ENCODE measurements at places on chromosomes 7 and 10. TPM values are rescaled to one million over a fixed set of nuclear protein-coding genes. Genes with fewer than 3 reads are reported as not detected.

Gene TMUB1
- total RNA-seq = 32.7 TPM

Gene GPR15LG
- total RNA-seq = not detected

Gene MARVELD1
- 87.4 TPM for total RNA-seq

Gene ANXA8L1
- not detected for total RNA-seq

Gene ASAH2
- total RNA-seq = 2.3 TPM

Gene AKR1C4
- total RNA-seq = not detected

Gene PLEKHS1
- total RNA-seq = 0.21 TPM

Gene EPO
- total RNA-seq = not detected

- peaks cover 2% of the 10 kb centered on the region for H3K4me1 ChIP-seq
- H3K4me3 ChIP-seq = no peak overlapping the region
- DNase-seq = no peak
- no peaks in the 10 kb centered on the region for H3K36me3 ChIP-seq
Observed at GRCh38 chr7:20304366-20304765, 26.3 kb upstream of the ITGB8 start.

GRCh38 chr10:34815185-34816084, at the start of gene PARD3:
Gene PARD3, minus strand, starts transcription at chr10:34815296. Its CDS starts 301 bp downstream, at chr10:34814995.
- DNase-seq = peak; percentile 86
- no peaks in the 10 kb centered on the region for H3K4me1 ChIP-seq
- H3K27me3 ChIP-seq = no peaks in the 10 kb centered on the region
- peak within 1 kb of the TSS; percentile 9 for H3K27ac ChIP-seq
- H3K36me3 ChIP-seq = no peaks in the 10 kb centered on the region
- peak within 1 kb of the TSS; percentile 83 for H3K4me3 ChIP-seq

GRCh38 chr10:115939101-115939854, 333.7 kb downstream of the GFRA1 start:
- H3K27me3 ChIP-seq = no peaks in the 10 kb centered on the region
- no peaks in the 10 kb centered on the region for H3K36me3 ChIP-seq
- no peak for DNase-seq
- no peak overlapping the region for H3K4me3 ChIP-seq
- no peak overlapping the region for H3K27ac ChIP-seq

DNA sequence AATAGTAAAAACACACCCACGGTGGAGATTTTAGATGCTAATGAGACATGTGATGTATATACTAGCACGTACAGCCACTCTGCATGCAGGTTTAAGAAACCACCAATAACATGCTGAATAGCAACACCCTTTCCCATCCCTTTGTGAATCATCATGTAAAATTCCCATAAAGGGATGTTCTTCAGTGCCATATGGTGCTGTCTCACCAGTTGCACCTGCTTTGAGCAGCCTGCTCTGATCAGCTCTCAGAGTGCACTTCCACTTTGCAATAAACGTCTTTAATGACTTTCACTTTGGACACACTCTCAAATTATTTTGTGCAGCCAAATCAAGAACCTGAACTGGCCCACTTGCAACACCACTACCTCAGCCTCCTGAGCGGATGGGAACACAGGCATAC, 615.0 kb downstream of the ANKRD7 start:
- H3K4me3 ChIP-seq = no peak overlapping the region
- no peaks in the 10 kb centered on the region for H3K4me1 ChIP-seq

DNA sequence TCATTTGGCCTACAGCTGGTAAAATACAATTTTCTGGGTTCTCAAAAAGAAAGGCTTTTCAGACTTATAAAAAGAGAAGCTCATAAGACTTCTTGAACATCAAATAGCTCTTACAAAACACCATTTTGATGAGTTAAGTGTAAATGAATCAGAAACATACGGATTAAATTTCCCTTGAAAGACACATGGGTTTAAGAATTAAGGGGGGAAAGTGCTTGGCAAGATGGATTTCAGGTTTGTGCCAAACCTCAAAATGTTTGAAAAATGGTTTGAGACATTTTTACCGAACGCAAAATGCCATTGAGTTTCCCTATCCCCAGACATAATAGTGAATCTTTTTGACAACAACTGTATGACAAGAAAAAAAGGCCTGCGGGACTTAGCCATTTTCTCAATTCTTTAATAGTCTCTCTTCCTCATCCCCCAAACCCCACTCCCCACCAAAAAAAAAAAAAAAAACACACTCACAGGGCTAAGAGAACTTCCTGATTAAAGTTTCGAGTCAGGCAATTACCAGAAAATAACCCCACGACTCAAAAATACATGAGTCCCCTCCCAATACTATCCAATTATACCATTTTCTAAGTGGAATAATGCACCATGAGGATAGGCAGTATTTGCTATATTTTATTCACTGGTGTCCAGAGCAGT, 260.1 kb downstream of the TRIL start:
- no peaks in the 10 kb centered on the region for H3K27me3 ChIP-seq
- no peak overlapping the region for H3K27ac ChIP-seq
- H3K4me3 ChIP-seq = no peak overlapping the region
- DNase-seq = no peak
- H3K4me1 ChIP-seq = no peaks in the 10 kb centered on the region
- H3K36me3 ChIP-seq = no peaks in the 10 kb centered on the region

GRCh38 chr7:28976022-28976421, 17.9 kb upstream of the TRIL start:
- no peaks in the 10 kb centered on the region for H3K4me1 ChIP-seq
- peaks cover 2% of the 10 kb centered on the region for H3K27me3 ChIP-seq
- no peaks in the 10 kb centered on the region for H3K36me3 ChIP-seq
- H3K27ac ChIP-seq = no peak overlapping the region
- H3K4me3 ChIP-seq = no peak overlapping the region

DNA sequence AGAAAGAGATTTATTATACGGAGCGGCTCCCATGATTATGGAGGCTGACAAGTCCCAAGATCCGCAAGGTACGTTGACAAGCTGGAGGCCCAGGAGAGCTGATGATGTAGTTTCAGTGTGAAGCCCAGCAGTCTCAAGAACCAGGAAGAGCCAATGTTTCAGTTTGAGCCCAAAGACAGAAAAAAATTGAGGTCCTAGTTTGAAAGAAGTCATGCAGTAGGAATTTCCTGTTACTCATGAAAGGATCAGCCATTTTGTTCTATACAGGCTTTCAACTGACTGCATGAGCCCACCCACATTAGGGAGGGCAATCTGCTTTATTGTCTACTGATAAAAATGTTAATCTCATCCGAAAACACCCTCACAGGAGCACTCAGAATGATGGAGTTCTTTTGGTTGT, 51.5 kb downstream of the CCDC71L start:
- H3K4me1 ChIP-seq = no peaks in the 10 kb centered on the region
- H3K27me3 ChIP-seq = no peaks in the 10 kb centered on the region
- H3K4me3 ChIP-seq = no peak overlapping the region
- no peaks in the 10 kb centered on the region for H3K36me3 ChIP-seq
- DNase-seq = no peak

- no peak for DNase-seq
- peaks cover 8% of the 10 kb centered on the region for H3K4me1 ChIP-seq
- no peak overlapping the region for H3K27ac ChIP-seq
- peaks cover 1% of the 10 kb centered on the region for H3K36me3 ChIP-seq
- H3K4me3 ChIP-seq = peak overlapping the region; percentile 100
- H3K27me3 ChIP-seq = no peaks in the 10 kb centered on the region
Observed at GRCh38 chr10:5447056-5447455, 34.7 kb downstream of the NET1 start.

DNA sequence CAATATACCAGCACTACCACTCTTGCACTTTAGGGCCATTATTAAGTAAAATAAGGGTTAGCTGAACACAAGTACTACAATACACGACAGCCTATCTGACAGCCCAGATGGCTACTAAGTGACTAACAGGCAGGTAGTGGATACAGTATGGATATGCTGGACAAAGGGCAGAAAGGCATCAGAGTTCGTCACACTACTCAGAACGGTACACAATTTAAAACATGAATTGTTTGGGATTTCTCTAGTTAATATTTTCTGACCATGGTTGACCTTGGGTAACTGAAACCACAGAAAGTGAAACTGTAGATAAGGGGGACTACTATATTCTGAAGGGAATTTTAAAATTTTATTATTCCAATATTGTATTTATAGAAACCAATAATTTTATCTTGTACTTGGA, 101.3 kb upstream of the SKAP2 start:
- no peak overlapping the region for H3K4me3 ChIP-seq
- H3K27me3 ChIP-seq = no peaks in the 10 kb centered on the region
- no peak for DNase-seq
- H3K36me3 ChIP-seq = no peaks in the 10 kb centered on the region

All from aorta (tissue), 5 donors.